Aorta (tissue), 5 donors: ENCODE measurements at places on chromosomes 1 and 21. TPM values are rescaled to one million over a fixed set of nuclear protein-coding genes. Genes with fewer than 3 reads are reported as not detected.

GRCh38 chr1:74679811-74680210, 6.2 kb upstream of the ERICH3 start:
- DNase-seq, result no peak
- H3K36me3 ChIP-seq, result no peaks in the 10 kb centered on the region
- H3K4me3 ChIP-seq, result no peak overlapping the region
- H3K27me3 ChIP-seq, result no peaks in the 10 kb centered on the region

DNA sequence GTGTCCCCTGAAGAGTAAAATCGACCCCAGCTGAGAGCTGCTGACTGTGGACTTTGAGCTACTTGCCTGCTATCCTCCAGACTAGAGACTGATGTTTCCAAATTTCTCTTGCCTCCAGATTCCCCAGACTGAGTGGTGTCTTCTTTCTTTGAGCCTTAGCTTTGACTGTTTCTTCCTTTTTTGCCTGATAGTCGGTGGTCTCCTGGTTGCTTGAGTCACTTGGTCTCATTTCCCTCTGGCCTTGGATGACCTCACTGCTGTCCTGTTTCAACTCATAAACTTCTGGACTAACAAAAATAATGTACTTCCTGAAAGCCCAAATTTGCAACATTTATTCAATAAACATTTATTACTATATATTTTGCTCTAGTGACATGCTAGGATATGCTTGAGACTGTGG, 52.9 kb upstream of the DIPK1A start:
- no peaks in the 10 kb centered on the region for H3K27me3 ChIP-seq
- peaks cover 3% of the 10 kb centered on the region for H3K4me1 ChIP-seq
- H3K36me3 ChIP-seq, result no peaks in the 10 kb centered on the region
- no peak overlapping the region for H3K4me3 ChIP-seq
- no peak for DNase-seq

GRCh38 chr21:35024513-35024912, 24.6 kb downstream of the RUNX1 start:
- no peaks in the 10 kb centered on the region for H3K4me1 ChIP-seq
- no peak for DNase-seq
- H3K27ac ChIP-seq, result no peak overlapping the region
- no peak overlapping the region for H3K4me3 ChIP-seq
- no peaks in the 10 kb centered on the region for H3K36me3 ChIP-seq

DNA sequence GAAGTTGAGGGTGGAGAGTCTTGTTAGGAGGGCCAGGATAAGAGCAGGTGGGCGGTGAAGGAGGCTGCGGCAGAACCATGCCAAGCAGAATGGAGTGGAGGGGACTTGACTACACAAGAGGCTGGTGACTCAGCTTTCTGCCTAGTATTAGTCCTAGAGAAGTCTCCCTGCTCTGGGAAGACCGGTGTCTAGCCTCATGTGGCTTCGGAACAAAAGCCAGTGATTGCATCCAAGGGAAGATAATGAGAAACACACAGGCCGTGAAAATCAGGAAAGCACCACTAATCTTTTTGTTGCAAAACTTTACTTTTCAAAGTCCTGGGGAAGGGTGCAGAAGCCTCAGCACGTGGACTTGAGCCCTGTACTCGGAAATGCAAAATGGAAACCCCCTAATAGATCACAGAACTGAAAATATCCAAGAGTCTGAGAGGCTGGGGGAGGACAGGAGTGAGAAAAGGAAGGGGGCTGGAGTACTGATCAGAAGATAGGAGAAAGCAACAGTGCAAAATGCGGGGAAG, 31.4 kb downstream of the DDR2 start:
- H3K36me3 ChIP-seq, result peaks cover 1% of the 10 kb centered on the region
- peaks cover 6% of the 10 kb centered on the region for H3K4me1 ChIP-seq
- peak; percentile 48 for DNase-seq
- H3K27me3 ChIP-seq, result no peaks in the 10 kb centered on the region

DNA sequence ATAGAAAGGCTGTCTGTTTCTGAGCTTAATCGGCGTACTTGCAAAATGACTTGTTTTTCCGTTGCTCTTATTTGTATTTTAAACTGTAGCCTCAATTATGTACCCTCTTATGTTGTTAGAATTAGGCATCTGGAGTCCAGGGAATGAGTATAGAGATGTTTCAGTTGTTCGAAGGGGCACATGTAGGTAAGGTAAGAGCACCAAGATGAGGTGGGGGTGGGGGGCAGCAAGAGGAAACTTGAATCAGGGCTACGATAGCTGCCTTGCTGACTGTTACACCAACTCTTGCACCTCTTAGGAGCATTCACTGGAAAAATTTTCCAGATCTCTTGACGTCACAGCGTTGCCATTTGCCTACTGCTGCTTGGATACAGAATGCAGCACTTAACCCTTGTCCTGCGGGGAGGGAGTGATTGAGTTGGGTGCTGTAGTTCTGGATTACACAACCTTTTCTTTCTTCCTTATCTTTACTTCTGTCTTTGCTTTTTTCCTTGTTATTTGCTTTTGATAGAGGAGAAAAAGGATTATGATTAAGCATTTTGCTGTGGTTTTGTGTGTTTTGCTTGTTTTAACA, 3.2 kb downstream of the ATP1B1 start:
- H3K36me3 ChIP-seq, result no peaks in the 10 kb centered on the region
- H3K27ac ChIP-seq, result no peak overlapping the region
- peaks cover 4% of the 10 kb centered on the region for H3K4me1 ChIP-seq
- no peak overlapping the region for H3K4me3 ChIP-seq
- no peaks in the 10 kb centered on the region for H3K27me3 ChIP-seq

DNA sequence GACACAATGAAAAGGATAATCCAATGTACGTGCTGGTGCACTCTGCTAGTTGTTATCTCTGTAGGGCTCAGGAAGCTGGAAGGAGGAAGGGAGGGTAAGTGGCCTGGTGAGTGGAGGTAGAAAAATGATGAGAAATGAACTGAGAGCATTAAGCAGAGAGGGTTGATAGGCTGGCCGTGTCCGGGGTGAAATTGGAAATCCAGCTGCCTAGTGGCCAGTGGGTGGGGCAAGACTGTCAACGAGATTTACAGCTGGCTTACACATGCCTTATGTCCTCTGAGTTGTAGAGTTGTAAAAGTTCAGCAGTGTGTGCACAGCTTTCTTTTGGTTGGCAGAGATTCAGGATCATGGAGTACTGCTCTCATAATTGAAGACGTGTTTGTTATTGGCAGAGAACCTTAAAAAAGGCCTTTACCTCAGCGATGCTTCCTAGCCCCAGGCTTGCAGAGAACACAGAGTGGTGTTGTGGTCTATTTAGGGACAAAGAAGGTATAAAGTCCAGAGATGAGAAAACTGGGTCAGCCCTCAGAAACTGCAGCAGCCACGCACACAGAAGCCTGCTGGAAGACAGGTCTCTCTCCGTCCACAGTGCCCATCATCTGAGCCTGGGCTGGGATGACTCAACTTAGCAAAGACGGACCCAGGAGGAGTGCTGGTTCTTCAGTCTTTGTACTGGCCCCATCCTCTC, 132.4 kb downstream of the EDEM3 start:
- H3K4me1 ChIP-seq, result no peaks in the 10 kb centered on the region
- no peaks in the 10 kb centered on the region for H3K36me3 ChIP-seq
- no peak overlapping the region for H3K4me3 ChIP-seq
- peak overlapping the region; percentile 13 for H3K27ac ChIP-seq
- peak; percentile 84 for DNase-seq
- H3K27me3 ChIP-seq, result no peaks in the 10 kb centered on the region

GRCh38 chr1:60153961-60154360, 80.4 kb upstream of the C1orf87 start:
- H3K36me3 ChIP-seq, result no peaks in the 10 kb centered on the region
- H3K27me3 ChIP-seq, result no peaks in the 10 kb centered on the region
- DNase-seq, result no peak
- no peak overlapping the region for H3K4me3 ChIP-seq

- no peaks in the 10 kb centered on the region for H3K27me3 ChIP-seq
- no peaks in the 10 kb centered on the region for H3K4me1 ChIP-seq
- peaks cover under 1% of the 10 kb centered on the region for H3K36me3 ChIP-seq
- no peak for DNase-seq
Measured at GRCh38 chr1:246726255-246726679, 2.1 kb downstream of the SCCPDH start.

GRCh38 chr1:15358565-15359133, 51.0 kb upstream of the EFHD2 start:
- no peaks in the 10 kb centered on the region for H3K4me1 ChIP-seq
- H3K27ac ChIP-seq, result no peak overlapping the region
- H3K27me3 ChIP-seq, result no peaks in the 10 kb centered on the region
- H3K4me3 ChIP-seq, result no peak overlapping the region
- H3K36me3 ChIP-seq, result no peaks in the 10 kb centered on the region

DNA sequence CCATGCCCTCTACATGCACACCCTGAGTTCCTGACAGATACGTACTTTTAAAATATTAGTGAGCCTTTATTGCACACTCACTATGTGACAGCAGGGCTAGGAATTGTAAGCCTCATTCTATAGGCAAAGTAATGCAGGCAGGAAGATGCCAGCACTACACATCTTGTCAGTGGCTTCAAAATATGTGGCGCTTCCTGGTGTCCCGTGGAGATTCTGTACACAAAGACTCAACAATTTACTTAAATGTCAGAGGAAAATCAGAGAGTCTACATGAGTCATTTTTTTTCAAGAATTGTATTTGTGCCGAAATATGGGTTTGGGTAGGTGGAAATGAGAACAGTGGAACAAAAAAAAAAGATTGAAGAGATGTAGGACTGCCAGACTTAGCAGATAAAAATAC, 27.6 kb downstream of the RNASEL start:
- no peaks in the 10 kb centered on the region for H3K4me1 ChIP-seq
- H3K36me3 ChIP-seq, result no peaks in the 10 kb centered on the region
- DNase-seq, result no peak
- H3K27me3 ChIP-seq, result peaks cover 2% of the 10 kb centered on the region
- H3K4me3 ChIP-seq, result no peak overlapping the region
- H3K27ac ChIP-seq, result no peak overlapping the region

DNA sequence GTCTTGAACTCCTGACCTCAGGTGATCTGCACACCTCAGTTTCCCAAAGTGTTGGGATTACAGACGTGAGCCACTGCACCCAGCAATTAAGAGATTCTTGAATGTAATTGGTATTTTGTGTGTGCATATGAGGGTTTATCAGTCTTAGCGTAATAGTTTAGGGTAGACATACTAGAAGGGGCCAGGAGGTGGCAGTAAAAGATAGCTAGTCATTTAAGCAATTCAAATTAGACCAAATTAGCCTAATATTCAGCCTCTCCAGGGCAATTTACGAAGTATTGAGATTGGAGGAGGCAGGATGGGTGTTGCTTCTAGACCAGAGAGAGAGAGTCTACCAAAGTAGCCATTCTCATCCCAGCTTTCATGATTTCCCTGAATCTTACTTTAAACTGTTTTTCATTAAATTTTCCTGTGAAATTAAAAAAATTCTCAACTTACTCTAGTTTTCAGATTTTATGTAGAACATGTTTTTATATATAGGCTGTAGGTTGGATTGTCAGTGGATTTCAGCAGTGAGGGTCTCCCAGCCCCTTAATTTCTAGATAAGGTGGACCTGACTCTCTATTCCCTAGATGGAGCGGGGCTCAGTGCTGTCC, 119.7 kb downstream of the HHAT start:
- no peak for DNase-seq
- no peak overlapping the region for H3K4me3 ChIP-seq
- no peak overlapping the region for H3K27ac ChIP-seq
- no peaks in the 10 kb centered on the region for H3K4me1 ChIP-seq
- no peaks in the 10 kb centered on the region for H3K27me3 ChIP-seq

LCE1F gene
- total RNA-seq, result not detected
